Eye (tissue), 1 donor: ENCODE measurements at places on chromosomes 1 and 21.
A peak's percentile ranks its signal among the peaks of the same experiment; 100 is the strongest.

GRCh38 chr1:205279986-205280385 lies 41.6 kb downstream of the NUAK2 start:
- no peak for DNase-seq

DNA sequence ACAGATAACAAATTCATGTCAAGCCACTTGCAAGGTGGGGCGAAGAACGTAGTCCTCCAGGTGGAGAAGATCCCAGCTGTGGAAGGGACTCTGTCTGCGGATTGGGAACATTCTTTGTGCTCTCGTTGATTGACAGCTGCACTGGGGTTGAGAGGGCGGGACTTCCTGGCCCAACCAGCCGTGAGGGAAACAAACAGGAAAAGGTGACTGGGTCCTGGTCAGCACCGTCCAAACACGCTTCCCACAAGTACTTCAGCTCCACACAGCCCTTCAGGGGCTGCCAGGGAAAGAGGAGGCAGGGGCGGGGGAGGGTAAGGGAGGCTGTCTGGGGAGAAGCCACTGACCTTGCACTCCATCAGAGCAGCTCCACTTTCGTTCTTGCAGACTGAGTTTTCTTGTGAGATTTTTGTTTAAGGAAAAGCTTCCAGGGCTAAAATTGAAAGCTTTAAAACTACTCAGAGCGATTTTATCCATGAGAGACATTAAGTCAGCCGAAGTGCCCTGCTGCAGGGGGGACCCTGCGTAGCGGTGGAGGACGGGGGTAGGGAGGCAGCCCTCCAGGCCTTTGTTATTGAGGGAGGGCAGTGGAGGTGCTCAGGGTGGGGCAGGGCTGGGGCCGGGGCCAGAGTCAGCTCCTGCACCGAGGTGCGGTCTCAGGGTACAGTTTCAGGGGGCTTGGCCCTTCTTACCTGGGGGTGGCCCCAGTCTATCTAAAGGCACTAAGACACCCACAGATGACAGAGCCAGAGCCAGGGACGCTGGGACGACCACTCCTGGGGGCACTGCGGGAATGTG lies 21.6 kb upstream of the STUM start:
- DNase-seq = no peak

GRCh38 chr1:201020040-201020591 lies 3.4 kb downstream of the KIF21B start:
- peak; percentile 20 for DNase-seq

- DNase-seq = no peak
Observed at GRCh38 chr1:181490276-181490675, 7.0 kb downstream of the CACNA1E start.

- DNase-seq = no peak
Observed at GRCh38 chr1:212007886-212008285, 27.5 kb downstream of the INTS7 start.

- no peak for DNase-seq
Observed at GRCh38 chr1:162677607-162678371, 45.5 kb downstream of the DDR2 start.
